ENCODE measurements at places on chromosomes 4 and X. TPM values are rescaled to one million over a fixed set of nuclear protein-coding genes. Genes with fewer than 3 reads are reported as not detected.

GYPB gene
- not detected for total RNA-seq

DNA sequence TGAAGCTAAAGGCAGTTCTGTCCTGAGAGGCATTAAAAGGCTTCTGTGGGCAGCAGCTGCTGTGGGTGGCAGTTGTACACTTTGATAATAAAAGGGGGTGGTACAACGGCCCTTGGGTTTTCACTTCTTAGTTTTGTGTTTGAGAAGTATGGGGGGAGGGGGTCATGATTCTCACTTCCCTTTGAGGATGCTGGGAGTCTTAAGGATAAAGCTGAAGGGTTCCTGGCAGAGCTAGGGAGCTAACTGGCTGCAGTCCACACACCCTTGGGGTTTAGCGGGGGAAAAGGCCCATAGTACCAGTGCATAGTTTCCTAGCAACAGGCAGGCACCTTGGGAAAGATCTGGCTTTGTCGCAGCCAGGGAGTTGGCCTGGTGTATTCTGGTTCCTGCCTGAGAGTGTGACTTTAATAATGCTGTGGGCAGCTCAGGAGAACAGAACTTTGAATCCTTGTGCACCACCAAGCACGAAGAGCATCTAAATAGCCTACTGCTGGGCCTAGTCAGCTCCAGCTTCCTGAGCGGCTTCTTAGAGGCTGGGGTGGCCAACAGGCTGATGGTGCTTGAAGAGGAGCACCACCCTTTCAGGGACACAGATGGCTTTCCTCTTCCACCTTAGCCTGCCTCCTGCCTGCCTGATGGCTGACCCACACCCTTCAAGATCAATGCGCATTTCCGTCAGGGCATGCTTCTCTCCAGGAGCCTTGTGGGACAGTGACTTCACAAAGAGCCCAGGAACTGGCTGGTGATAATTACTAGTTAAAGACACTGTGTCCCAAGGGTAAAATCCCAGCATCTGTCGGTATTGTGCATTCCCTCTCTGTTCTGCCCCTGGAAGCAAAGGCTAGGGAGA is 12.5 kb downstream of the ZBTB33 start:
- no peak overlapping the region for H3K4me3 ChIP-seq
- H3K27ac ChIP-seq, result no peak overlapping the region
- H3K27me3 ChIP-seq, result no peaks in the 10 kb centered on the region
- DNase-seq, result no peak
- H3K4me1 ChIP-seq, result no peaks in the 10 kb centered on the region

PRR32 gene
- 4.8 TPM for total RNA-seq

GRCh38 chr4:14184265-14184664 is 556.7 kb upstream of the BOD1L1 start:
- no peak overlapping the region for H3K4me3 ChIP-seq
- no peak for DNase-seq
- H3K36me3 ChIP-seq, result no peaks in the 10 kb centered on the region
- no peak overlapping the region for H3K27ac ChIP-seq
- peaks cover 16% of the 10 kb centered on the region for H3K4me1 ChIP-seq

DNA sequence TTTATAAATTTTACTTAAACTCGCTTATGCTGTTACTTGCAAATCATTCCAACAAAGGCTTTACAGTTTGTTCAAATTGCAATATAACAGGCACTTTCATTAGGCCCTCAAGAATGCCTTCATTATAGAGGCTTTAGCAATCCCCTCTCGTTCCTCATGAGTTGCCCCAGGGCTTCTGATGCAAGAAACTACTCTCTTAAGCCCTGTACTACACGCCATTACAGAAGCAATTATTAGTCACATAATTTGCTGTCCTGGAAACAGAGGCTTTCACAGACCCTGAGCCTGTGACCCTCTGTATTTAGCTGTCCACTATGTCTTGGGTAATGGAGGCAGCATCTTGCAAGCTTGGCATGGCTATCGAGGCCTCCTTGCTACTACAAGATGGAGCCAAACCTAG is 965.9 kb upstream of the DIAPH2 start:
- DNase-seq, result no peak
- no peaks in the 10 kb centered on the region for H3K36me3 ChIP-seq
- no peaks in the 10 kb centered on the region for H3K27me3 ChIP-seq
- H3K4me1 ChIP-seq, result no peaks in the 10 kb centered on the region

DNA sequence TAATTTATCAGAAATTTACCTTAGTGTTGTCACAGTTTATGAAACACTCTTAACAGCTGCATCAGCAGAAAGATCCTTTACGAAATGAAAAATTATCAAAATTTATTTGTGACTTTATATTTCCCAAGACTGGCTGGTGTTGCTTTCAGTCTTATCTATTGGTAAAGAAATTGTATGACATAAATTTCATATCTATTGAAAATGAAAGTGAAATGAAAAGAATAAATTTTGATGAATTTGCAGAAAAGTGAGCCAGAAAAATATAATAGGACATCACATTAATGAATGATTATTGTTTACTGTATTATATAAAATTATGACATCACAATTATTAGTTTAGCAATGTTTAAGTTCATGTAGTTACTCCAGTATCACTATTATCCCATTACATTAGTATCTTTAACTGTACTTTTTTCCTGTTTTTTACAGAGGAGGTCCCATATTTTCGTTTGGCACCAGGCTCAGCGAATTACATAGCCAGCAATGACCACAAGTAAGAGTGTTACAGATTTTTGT is 13.2 kb upstream of the TMEM165 start:
- no peak overlapping the region for H3K27ac ChIP-seq
- no peaks in the 10 kb centered on the region for H3K4me1 ChIP-seq
- H3K36me3 ChIP-seq, result no peaks in the 10 kb centered on the region
- DNase-seq, result no peak
- no peaks in the 10 kb centered on the region for H3K27me3 ChIP-seq

MAGEE2 gene
- not detected for total RNA-seq

Data from right atrium auricular region (tissue), 2 donors.